Right hindlimb (tissue), 1 donor: ENCODE measurements at places on chromosomes 5 and 9.
A peak's percentile ranks its signal among the peaks of the same experiment; 100 is the strongest.

GRCh38 chr9:95249986-95250385 lies 67.5 kb downstream of the FANCC start:
- no peak for DNase-seq

- no peak for DNase-seq
Measured at GRCh38 chr9:90009447-90009846, 404.6 kb downstream of the GADD45G start.

- no peak for DNase-seq
Measured at GRCh38 chr5:100872408-100873190, 30.5 kb downstream of the ST8SIA4 start.

DNA sequence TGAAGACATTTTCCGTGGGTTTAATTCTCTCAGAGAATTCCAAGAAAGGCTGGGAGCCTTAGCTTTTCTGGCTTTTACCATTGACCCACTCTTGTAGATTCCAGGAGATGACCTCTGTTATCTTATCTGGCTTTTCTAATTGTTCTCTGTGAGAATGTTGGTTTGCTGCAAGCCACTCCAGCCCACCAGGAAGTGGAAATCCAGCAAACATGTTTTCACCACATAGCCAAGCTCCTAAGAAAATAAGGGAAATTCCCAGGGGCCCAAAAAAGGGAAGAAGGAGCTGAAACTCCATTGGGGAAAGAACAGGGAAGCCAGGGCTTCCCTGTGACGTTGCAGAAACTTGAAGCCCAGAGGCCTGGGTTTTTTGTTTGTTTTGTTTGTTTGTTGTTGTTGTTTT lies 19.7 kb downstream of the GPR107 start:
- DNase-seq = no peak

DNA sequence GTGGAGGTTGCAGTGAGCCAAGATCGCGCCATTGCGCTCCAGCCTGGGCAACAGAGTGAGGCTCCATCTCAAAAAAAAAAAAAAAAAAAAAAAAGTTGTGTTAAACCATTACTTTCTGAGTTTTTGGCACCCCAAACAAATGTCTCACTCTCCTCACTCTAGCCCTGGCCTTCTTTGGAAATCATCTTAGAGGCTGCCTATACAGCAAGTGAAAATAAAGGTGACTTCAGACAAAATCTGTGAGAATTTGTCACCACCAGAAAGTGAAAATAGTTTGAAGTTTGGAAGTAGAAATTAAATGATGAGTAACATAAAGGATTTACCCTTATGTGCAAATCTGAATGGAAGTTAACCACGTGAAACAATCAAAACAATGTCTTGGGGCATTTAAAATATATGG lies 7.2 kb upstream of the ZNF131 start:
- DNase-seq = no peak

DNA sequence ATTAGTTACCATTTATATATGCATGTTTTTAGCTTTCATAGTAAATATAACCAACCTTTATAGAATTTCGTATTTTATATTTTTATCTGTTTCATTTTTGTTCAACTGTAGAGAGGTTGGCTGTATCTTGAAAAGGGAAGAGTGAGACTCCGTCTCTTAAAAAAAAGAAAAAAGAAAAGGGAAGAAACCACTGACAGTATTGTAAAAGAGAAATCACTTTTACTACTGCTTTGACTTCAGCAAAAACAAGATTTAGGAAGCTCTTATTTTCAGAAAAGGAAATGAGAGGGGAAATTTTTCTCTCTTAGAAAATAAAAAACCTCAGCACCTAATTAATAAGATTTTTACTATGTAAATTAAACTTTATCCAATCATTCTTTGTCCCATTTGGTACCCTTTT lies 14.4 kb downstream of the POLK start:
- DNase-seq = no peak

DNA sequence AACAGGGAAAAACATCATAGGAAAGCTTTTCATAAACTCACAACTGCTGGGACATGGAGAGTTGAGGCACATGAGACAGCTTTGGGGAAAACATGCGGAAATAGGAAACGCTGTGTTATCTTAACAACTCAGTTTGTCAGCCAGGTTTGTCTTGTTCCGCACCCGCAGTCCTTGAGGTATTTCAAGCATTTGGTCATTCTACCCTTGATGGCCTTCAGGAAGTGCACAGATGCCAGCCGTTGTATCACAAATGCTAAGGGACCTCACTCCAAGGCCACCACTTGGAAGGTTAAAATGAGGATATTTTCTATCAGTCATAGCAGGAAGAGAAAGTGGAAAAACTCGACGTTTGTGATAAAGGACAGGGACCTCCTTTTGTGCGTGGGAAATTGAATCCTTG lies 83.8 kb downstream of the TRIO start:
- DNase-seq = no peak

DNA sequence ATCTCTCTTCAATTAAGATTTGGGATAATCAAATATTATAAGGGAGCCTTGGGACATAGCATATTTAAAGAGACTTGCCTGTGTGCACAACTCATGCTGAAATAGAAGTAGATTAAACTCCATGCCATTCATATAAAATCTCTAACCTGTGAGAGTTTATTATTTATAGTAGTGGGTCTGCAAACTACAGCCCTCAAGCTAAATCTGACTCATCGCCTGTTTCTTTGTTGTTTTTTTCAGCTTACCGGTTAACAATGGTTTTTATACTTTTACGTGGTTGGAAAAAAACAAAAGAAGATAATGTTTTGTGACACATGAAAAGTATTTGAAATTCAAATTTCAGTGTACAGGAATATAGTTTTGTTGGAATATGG lies 61.9 kb upstream of the GHR start:
- DNase-seq = no peak

DNA sequence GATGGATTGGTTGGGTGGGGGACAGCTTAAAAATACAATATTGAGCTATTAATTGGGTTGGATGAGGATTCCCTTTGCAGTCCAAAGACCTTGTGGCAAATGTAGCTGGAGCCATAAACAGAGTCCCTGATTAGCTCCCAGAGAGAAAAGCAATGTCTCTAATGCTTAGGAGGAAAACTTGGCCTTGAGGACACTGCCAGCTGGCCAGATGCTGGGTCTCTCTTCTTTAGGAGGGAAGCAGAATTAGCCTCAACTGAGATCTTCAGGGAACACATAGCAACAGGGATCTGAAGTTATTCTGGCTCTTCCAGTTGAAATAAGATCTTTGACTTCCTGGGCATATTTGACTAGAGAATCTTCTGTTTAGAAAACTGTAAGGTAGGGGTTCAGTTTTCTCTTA lies 121.7 kb upstream of the WWC1 start:
- DNase-seq = no peak

- no peak for DNase-seq
Measured at GRCh38 chr9:74742191-74742790, 145.4 kb downstream of the TRPM6 start.

DNA sequence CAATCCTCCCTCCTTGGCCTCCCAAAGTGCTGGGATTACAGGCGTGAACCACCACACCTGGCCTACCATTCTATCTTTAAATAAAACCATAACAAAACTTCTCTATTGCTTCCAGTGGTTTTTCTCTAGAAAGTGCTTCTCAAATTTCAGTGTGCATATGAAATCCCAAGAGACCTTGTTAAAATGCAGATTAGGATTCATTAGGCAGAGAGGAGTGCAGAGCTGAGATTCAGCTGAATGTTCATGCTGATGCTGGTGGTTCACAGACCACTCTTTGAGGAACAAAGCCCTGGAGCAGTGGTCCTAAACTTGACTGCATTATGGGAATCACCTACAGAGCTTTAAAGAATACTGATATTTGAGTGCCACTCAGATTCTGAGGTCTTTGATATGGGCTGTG lies 28.2 kb downstream of the CARD6 start:
- DNase-seq = no peak

DNA sequence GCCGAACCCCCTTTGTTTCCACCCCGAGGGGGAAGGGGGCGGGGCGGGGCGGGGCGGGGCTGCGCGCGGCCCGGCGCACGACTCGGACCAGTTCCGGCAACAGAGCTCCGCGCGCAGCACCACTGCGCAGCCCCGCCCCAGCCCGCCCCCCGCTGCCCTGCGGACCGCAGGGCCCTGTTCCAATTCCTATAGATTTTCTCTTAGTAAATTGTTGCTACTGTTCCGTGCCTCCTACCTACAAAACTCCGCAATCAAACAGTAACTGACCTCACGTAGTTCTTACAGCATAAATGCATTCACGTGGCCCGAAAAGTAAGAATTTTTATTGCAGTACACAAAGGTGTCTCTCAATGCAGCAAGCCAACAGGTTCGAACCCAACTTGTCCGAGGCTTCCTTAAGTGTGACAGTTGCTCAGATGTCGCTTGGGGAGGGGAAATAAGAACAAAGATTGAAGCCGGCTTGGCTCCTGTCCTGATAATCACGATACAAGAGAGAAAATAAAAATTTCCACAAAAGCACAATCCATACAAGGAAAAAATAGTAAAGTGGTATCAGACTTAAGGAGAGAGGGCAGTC lies 1.2 kb upstream of the RNF38 start:
- peak; percentile 90 for DNase-seq

DNA sequence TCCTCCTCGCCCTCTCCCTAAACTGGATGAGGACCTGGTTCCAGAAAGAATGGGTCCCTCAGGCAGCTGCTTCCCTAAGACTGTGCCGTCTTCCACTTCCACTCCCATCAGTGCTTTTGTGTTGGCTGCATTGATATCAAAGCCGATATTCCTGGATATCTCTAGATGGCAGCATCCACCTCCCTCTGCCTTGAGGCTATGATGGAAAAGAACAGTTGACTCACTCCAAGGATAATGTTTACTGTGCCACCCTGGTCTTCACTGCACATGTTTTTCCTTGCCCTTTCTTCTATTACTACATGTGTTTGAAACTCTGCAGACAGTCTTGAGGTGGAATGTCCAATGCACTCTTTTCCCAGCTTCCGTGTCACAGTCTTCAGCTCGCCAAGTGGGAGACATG lies 211.6 kb downstream of the MAST4 start:
- DNase-seq = peak; percentile 33

- no peak for DNase-seq
Measured at GRCh38 chr5:153569036-153569435, 78.6 kb downstream of the GRIA1 start.

DNA sequence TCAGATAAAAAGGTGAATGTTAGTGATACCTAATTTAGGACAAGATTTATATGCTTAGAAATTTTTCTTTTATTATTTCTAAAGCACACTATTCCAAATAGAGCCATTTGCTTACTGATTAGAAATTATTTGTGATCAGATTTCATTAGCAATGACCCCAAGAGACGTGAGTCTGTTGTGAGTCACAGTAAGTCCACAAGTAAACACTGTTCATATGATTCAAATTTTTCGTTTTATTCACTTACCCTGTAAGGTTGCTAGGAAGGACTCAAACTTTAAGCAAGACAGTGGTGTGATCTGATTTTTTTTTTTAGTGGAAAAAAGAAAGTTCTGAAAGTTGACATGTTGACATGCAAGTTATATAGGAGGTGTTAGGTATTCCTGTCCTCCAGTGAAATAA lies 1.2 kb downstream of the CARD6 start:
- DNase-seq = no peak

- DNase-seq = no peak
Measured at GRCh38 chr5:103951776-103952175, 389.2 kb upstream of the NUDT12 start.

GRCh38 chr5:143200781-143201398 lies 202.6 kb downstream of the NR3C1 start:
- DNase-seq = no peak

GRCh38 chr9:18126831-18127498 lies 347.0 kb upstream of the ADAMTSL1 start:
- DNase-seq = peak; percentile 72

GRCh38 chr5:82470185-82470994 lies 192.2 kb upstream of the RPS23 start:
- no peak for DNase-seq

- no peak for DNase-seq
Measured at GRCh38 chr5:54741711-54742110, 224.2 kb downstream of the SNX18 start.

DNA sequence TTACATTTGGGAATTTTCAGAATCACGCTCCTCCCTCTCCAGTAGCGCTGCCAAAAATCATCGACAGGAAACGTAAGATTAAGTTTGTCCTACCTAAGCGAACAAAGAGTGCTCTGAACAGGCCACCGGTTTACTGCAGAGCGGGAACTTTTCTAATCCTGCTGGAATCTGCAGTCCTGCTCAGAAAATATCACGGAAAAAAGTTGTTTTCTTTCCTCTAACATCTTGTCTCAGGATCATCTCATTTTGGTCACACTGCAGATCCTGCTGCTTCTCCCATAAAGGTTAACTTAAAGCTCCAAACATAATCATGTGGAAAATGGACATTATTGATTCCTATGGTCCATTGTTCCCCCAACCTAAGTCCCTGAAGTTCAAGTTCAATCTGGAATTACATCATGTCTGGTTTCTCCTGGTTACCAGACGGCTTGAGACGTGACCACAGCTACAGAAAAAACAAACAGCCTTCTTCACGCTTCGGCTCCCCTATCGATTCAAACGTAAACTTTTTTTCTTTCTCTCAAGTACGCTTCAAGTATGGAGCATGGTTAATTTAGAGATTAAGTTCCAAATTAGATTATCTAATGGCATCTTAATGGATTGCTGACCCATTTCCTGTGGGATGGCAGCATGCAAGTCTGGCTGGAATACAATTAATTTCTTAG lies 217.6 kb downstream of the NFIB start:
- DNase-seq = peak; percentile 77

GRCh38 chr5:73028991-73029595 lies 73.3 kb downstream of the FCHO2 start:
- no peak for DNase-seq

DNA sequence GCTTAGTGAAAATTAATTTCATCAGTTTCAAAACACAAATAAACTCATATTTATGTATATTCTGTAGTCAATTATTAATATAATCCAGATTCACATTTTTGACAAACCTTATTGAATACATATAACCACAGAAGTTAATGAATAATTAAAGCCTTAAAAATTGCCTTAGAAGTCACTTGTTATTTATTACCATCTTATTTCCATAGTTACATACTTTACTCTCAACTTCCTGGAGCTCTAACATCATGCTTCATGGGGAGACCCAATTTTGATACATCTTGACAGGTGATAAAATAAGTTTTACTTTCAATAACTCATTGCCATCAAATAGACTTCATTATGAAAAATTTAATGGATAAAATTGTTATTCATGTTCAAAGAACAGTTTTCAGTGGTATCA lies 1038.7 kb downstream of the PTPRD start:
- DNase-seq = no peak

DNA sequence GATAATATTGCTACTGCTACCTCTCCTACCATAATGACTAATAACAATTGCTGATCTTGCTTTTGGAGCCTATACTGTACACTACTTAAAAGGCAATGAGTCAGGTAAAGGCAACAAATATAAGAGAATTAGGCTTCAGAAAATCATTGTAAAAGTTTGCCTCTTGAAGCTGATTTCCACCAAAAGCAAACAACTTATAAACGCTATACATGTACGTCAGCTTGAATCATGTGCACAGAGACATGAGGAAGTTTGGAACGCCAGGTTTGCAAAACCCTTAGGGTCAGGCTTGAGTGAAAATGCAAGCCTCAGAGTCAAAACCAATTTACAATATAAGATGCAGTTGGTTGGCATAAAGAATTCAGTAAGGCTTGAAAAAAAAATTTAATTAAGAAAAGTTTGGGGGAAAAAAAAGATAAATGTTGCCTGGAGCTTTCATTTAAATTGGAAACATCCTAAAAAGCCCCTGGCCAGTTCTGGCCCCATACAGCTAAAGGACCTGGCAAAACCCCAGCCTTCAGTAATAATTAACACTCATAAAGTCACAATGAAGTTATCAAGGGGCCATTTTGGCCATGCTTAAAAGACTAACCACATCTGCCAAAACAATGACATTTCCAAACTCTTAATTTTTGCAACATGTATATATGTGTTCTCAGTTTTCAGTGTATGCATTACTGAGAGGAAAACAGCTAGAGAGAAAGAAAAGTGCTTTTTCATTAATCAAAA lies 181.0 kb upstream of the NFIL3 start:
- no peak for DNase-seq
